ENCODE measurements at places on chromosomes 1 and 21. TPM values are rescaled to one million over a fixed set of nuclear protein-coding genes. Genes with fewer than 3 reads are reported as not detected.
A peak's percentile ranks its signal among the peaks of the same experiment; 100 is the strongest.

- DNase-seq: no peak
Observed at GRCh38 chr1:95208876-95209275, 25.1 kb upstream of the RWDD3 start.

The XPR1 gene
- 18.2 TPM for polyA plus RNA-seq

GRCh38 chr1:23303524-23303923 lies 40.6 kb downstream of the HNRNPR start:
- DNase-seq: no peak

The SIM2 gene
- polyA plus RNA-seq: 0.35 TPM

GRCh38 chr21:43846430-43846829 lies 18.6 kb upstream of the AGPAT3 start:
- DNase-seq: no peak

- DNase-seq: peak; percentile 75
Observed at GRCh38 chr1:3683992-3684391, 31.7 kb downstream of the TP73 start.

The SPRR5 gene
- polyA plus RNA-seq: not detected

- no peak for DNase-seq
Observed at GRCh38 chr1:87894062-87894461, 565.4 kb downstream of the LMO4 start.

- DNase-seq: no peak
Observed at GRCh38 chr1:155049651-155050559, 1.2 kb upstream of the ADAM15 start.
